ENCODE measurements at places on chromosomes 5 and 9.

- no peak overlapping the region for H3K27ac ChIP-seq
- no peak for DNase-seq
- no peaks in the 10 kb centered on the region for H3K4me1 ChIP-seq
- H3K36me3 ChIP-seq, result peaks cover 18% of the 10 kb centered on the region
Measured at GRCh38 chr5:2239201-2239910, 356.6 kb upstream of the IRX4 start.

DNA sequence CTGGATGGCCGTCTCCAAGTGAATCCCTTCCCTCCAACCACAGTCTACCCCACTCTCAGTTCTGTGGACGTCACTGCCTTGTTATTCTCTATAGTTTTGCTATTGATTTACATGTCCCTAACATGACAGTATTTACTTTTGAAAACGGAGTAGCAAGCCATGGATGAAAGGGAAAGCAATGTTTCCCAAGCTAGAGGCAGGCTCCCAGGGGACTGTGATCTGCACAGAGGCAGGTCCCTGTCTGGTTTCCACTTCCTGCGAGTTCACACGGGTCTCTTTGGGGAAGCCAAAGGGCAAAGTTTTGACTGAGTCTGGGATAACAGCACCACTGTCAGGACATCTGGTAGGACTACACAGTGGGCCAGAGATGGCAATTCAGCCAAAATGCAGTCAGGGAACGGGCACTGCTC is 12.7 kb downstream of the C9orf153 start:
- H3K27ac ChIP-seq, result no peak overlapping the region
- peak; percentile 12 for DNase-seq
- H3K4me1 ChIP-seq, result peaks cover 9% of the 10 kb centered on the region
- H3K36me3 ChIP-seq, result no peaks in the 10 kb centered on the region
- no peaks in the 10 kb centered on the region for H3K27me3 ChIP-seq
- H3K4me3 ChIP-seq, result no peak overlapping the region

- H3K4me3 ChIP-seq, result no peak overlapping the region
- DNase-seq, result no peak
- no peak overlapping the region for H3K27ac ChIP-seq
- H3K36me3 ChIP-seq, result no peaks in the 10 kb centered on the region
- peaks cover 44% of the 10 kb centered on the region for H3K4me1 ChIP-seq
Measured at GRCh38 chr5:58075907-58076306, 384.0 kb downstream of the PLK2 start.

GRCh38 chr9:71814815-71815214 is 46.5 kb upstream of the CEMIP2 start:
- no peaks in the 10 kb centered on the region for H3K27me3 ChIP-seq
- DNase-seq, result no peak
- peaks cover 9% of the 10 kb centered on the region for H3K4me1 ChIP-seq
- H3K4me3 ChIP-seq, result no peak overlapping the region
- no peak overlapping the region for H3K27ac ChIP-seq

GRCh38 chr9:87181670-87182069 is 234.4 kb upstream of the GAS1 start:
- H3K4me1 ChIP-seq, result peaks cover 12% of the 10 kb centered on the region
- no peak overlapping the region for H3K4me3 ChIP-seq
- H3K27me3 ChIP-seq, result no peaks in the 10 kb centered on the region
- DNase-seq, result no peak

DNA sequence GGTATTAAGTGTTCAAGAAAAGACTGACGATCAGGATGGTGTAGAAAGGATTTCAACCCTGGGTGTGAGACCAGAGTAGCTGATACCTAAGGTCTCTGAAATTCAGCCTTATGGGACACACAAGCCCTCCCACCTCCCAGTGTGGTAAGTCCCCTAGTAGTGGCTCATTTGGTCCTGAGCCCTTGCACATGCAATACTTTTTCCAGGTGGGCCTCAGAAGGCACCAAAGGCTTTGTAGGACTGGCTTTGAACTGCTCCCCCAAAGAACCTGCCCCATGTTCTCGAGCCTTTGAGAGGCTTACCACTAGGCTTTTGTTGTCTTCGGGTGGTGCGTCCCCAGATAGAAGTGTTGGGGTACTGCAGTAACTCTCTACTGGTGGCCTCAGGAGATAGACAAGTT is 803 bp downstream of the GARIN3 start:
- no peak overlapping the region for H3K4me3 ChIP-seq
- H3K36me3 ChIP-seq, result peaks cover 16% of the 10 kb centered on the region
- DNase-seq, result no peak

- H3K27me3 ChIP-seq, result peaks cover 83% of the 10 kb centered on the region
- H3K27ac ChIP-seq, result no peak overlapping the region
- H3K4me1 ChIP-seq, result peaks cover 21% of the 10 kb centered on the region
- H3K36me3 ChIP-seq, result peaks cover 2% of the 10 kb centered on the region
- peak; percentile 28 for DNase-seq
- peak overlapping the region; percentile 70 for H3K4me3 ChIP-seq
Measured at GRCh38 chr9:94638335-94639060, 820 bp downstream of the FBP1 start.

DNA sequence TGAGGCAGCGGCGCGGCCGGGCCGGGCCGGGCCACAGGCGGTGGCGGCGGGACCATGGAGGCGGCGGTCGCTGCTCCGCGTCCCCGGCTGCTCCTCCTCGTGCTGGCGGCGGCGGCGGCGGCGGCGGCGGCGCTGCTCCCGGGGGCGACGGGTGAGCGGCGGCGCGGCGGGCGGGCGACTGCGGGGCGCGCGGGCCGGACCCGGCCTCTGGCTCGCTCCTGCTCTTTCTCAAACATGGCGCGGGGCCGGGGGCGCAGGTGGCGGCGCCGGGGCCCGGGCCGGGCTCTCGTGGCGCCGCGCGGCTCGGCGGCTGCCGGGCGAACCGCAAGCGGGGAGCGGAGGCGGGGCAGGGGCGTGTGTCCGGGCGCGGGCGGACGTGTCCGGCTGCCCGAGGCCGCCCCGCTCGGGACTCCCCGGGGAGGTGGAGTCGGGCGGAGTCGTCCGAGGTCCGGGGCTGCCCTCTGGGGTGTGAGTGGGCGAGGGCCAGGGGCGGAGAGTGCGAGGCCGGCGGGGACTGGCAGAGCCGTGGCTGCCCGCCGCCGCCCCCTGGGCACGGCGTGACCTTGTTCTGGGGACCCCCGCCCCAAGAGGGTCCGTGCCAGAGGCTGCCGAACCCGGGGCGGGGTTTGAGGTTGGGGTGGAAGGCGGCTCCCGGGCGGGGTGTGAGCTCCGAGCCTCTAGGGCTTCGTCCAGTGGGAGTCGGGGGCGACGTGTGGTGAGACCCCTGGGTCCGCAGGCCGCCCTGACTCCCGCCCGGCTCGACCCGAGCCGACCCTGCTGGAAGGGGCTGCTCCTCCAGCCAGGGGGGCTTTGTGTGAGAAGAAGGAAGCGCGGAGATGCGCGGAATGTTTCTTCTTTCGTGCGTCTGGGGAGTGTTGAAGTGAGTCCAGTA is 485 bp downstream of the TGFBR1 start:
- H3K36me3 ChIP-seq, result no peaks in the 10 kb centered on the region
- H3K4me1 ChIP-seq, result peaks cover 42% of the 10 kb centered on the region
- peaks cover 18% of the 10 kb centered on the region for H3K27me3 ChIP-seq
- H3K4me3 ChIP-seq, result peak overlapping the region; percentile 82
- peak; percentile 60 for DNase-seq
- 0 out of 2 replicates have a peak overlapping the region, but pooled peaks have one; percentile 2 for H3K27ac ChIP-seq

DNA sequence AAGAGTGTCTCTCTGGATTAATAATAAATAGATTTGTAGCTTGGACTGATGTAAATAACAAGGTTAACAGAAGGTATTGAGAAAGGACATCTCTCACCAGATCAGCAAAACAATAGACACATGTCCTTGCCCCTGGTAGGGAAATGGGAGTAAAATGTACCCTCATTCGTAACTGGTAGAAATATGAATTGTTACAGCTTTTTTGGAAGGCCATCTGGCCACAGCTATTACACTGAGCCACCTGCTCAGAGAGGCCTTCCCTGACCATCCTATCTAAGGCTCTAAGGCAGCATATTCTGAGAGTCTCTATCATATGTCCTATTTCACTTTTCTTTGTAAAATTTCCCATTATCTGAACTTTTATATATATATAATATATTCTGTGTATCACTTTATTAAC is 129.1 kb upstream of the MAP1B start:
- no peak overlapping the region for H3K4me3 ChIP-seq
- no peak overlapping the region for H3K27ac ChIP-seq
- H3K27me3 ChIP-seq, result no peaks in the 10 kb centered on the region
- 0 out of 2 replicates have a peak, but pooled peaks cover 9% of the 10 kb centered on the region for H3K36me3 ChIP-seq

DNA sequence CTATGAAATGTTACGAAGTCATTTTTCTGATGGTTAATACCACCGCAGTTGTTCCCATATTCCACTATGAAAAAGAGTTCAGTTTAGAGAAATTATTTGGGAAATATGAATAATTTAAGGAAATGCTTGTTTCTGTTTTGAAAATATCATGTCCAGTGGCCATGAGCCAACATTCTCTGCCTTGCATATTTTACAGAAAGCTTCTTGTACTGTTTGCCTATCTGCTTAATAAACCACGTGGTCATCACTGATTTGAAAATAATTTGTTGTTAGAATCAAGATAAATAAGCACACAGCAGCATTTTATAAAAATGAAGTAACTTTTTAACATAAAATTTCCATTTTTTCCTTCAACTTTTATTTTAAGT is 381.5 kb upstream of the CDH18 start:
- H3K36me3 ChIP-seq, result no peaks in the 10 kb centered on the region
- no peaks in the 10 kb centered on the region for H3K4me1 ChIP-seq
- no peaks in the 10 kb centered on the region for H3K27me3 ChIP-seq
- no peak overlapping the region for H3K4me3 ChIP-seq
- no peak overlapping the region for H3K27ac ChIP-seq

GRCh38 chr5:135488727-135489465 is 36.7 kb upstream of the TIFAB start:
- H3K4me3 ChIP-seq, result peak overlapping the region; percentile 81
- H3K36me3 ChIP-seq, result no peaks in the 10 kb centered on the region
- peaks cover 55% of the 10 kb centered on the region for H3K4me1 ChIP-seq
- no peaks in the 10 kb centered on the region for H3K27me3 ChIP-seq
- H3K27ac ChIP-seq, result no peak overlapping the region

GRCh38 chr5:54457094-54457862 is 1.8 kb downstream of the HSPB3 start:
- no peak overlapping the region for H3K4me3 ChIP-seq
- DNase-seq, result no peak
- H3K27me3 ChIP-seq, result peaks cover 3% of the 10 kb centered on the region
- peak overlapping the region; percentile 1 for H3K27ac ChIP-seq
- peaks cover 10% of the 10 kb centered on the region for H3K4me1 ChIP-seq
- peaks cover 25% of the 10 kb centered on the region for H3K36me3 ChIP-seq

DNA sequence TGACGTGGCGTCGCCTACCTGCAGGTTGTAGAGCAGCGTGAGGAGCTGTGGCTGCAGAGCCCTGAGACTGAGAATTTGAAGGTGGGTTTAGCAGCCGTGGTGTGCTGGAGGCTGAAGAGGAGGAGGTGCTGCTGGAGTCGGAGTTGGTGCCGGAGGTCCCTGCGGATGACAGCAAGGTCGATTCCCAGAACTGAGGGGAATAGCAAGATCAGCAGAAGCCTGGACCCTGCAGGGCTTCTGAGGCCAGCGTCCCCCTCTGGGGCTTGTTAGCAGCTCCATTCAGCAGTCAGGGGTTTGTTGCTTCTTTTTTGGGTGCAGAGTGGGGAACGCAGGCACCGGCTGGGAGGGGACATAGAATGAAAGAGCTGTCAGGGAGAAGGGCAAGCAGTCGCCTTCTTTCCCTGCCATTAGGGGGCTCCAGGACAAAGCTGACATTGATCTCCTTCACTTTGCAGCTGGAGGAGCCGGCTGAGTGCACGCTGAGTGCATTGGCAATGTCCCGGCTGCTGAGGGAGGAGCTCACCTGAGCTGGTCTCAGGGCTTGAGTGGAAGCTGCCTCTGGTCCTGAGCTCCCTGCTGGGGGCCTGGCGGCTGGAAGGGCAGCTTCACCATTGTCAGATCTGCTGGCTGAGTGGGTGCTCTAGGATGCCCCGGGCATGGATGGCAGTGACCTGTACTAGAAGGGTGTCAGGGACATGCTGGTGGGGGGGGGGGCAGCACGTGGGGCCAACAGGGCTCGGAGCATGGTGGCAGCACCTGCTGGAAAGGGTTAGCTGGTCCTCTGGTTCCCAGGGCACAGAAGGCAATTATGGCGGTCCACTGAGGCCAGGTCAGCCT is 20.8 kb downstream of the OBP2B start:
- peaks cover 40% of the 10 kb centered on the region for H3K27me3 ChIP-seq
- H3K4me1 ChIP-seq, result no peaks in the 10 kb centered on the region
- H3K36me3 ChIP-seq, result no peaks in the 10 kb centered on the region

DNA sequence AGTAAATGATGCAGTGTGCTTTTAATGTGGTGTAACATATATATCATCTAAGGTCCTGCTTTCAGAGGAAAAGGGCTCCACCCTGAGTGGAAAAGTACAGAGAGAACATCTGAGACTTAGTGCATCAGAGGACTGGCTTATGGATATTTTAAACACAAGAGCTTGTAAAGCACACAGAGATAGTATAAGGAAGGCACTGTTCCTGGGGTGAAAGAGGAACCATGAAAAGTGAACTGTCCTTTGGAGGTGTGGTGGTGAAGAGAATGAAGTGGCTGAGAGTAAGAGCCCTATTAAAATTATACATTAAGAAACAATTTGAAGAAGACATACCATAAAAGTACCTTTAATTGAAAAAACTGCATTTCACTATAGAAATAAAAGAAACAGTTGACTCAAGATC is 68.9 kb downstream of the CSF2 start:
- peaks cover 15% of the 10 kb centered on the region for H3K36me3 ChIP-seq
- peaks cover 2% of the 10 kb centered on the region for H3K27me3 ChIP-seq
- no peaks in the 10 kb centered on the region for H3K4me1 ChIP-seq
- no peak overlapping the region for H3K27ac ChIP-seq

DNA sequence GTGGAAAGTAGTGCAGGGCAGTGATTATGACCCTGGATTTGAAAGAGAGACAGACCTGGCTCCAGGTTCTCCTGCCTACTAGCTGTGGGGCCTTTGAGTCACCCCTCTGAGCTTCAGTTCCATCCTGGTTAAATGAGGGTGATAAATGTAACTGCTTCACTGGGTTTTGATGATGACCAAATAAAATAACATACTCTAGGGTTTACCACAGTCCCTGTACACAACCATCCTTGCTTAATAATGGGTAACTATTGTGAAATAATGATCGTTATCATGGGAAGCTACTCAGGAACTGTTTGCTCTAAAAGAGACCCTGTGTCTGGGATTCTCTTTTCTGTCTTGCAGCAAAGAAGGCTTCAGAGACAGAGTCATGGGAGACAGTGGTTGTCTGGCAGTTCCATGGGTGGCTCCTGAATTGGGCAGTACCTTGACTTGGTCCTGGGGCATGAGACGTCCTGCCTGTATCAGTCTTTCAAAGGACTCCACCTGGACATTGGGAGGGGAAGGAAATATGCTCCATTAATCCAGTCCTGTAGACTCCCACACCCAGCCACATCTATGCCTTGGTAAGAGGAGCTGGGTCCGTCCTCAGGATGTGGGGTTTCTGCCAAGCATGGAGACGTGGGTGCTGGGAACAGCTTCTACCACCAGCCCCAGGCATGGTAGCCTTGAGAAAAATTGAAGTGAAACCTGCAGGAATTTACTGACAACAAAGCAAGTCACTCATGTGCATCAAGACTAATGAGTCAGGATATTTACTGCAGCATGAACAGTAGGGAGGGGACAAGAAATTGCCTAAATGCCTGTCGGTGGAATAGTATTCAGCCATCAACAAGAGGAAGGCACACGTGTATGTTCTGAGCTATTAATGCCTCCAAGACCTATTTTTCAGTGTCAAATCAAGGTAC is 23.4 kb downstream of the AKNA start:
- H3K36me3 ChIP-seq, result peaks cover 42% of the 10 kb centered on the region
- H3K4me3 ChIP-seq, result no peak overlapping the region
- H3K27me3 ChIP-seq, result no peaks in the 10 kb centered on the region
- H3K27ac ChIP-seq, result no peak overlapping the region
